ACHN (cell line): ENCODE measurements at places on chromosomes 7 and 10.

DNA sequence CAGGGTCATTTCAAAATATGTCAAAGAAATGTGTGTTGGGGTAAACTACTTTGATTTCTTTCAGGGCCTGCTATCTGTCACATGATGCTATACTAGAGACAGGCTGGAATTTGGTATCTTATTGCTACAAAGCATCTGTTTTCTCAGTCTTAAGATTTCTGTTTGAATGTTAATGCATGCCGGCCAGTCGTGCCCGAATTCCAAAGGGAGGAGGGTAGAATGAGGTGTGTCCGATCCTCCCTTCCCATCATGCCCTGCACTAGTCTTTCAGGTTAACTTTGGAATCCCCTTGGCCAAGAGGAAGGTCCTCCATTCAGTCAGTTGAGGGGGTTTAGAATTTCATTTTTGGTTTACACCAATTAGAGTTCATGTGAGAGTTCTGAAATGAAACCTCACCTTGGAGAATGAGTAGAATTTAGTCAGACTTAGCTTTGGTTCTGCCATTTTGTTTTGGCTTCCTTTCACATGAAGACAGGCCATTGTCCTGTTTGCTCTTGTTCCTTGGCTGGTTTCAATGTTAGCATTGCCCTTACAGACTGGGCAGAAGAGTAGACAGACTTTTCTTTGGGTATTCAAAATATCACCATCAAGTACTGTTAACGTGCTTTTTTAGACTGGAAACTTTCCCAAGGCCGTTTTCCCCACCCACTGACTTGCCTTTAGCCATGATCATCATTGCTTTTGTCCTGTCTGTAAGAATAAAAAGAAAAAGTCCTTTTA, 95.8 kb downstream of the CAMK1D start:
- no peak for DNase-seq

DNA sequence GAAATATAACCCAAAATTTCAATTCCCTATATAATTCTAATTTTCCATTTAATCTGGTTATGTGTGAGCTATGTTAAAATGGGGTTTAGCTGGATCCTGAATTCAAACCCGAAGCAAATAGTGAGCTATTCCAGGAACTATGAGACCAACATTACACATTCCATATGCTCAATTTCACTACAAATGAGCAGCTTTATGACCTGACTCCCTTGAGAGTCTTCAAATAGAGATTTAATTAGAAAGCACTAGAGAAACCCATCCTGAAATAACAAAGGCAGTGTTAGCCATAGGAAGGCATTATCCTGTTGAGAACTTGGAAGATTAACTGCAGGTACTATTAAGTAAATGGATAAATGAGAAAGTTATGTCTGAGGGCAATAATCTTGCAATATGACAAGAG, 890.0 kb downstream of the GRM8 start:
- no peak for DNase-seq

- no peak for DNase-seq
Measured at GRCh38 chr10:54702583-54703485, 98.2 kb downstream of the PCDH15 start.

- no peak for DNase-seq
Measured at GRCh38 chr10:128044961-128045832, 81.0 kb downstream of the MKI67 start.

DNA sequence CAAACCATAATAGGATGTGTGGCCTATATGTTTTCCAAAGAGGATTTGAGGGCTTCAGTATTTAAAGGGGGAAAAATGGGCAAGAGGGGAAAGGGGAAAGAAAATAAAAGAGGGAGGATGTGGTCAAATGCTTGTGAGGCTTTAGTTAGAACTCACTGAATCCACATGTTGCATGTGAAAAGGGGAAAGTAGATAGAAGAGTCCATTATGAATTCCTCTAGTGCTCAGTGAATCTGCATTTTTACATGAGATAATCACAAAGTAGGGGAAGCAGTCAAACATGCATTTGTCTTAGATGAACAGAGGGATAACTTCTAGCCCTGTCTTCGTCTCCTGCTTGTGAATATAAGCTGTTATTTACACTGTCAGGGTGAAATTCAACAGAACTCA, 24.6 kb upstream of the AKAP9 start:
- DNase-seq, result no peak

- no peak for DNase-seq
Measured at GRCh38 chr7:109178342-109178741, 608.7 kb downstream of the DNAJB9 start.

- no peak for DNase-seq
Measured at GRCh38 chr7:114108510-114108909, 189.7 kb upstream of the PPP1R3A start.

GRCh38 chr10:69428165-69428564, 11.4 kb upstream of the TACR2 start:
- no peak for DNase-seq

- DNase-seq, result no peak
Measured at GRCh38 chr7:34457329-34457728, 200.7 kb upstream of the NPSR1 start.

DNA sequence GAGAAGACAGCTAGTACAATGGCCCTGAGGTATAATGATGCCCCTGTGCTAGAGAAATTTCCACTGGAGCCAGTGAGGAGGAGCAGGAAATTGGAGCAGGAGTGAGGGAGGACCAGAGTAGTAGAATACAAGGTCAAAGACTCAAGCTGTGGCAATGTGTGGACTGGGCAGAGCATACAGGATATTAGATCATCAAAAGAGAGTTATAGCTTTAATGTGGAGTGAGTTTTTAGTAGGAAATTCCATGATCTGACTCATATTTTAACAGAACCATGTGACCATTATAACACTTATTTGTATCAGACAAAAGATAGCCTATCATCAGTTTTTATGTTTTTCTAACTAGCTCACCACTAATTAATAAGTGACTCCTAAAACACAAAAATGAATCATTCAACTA, 154.1 kb downstream of the DGKB start:
- DNase-seq, result peak; percentile 38

DNA sequence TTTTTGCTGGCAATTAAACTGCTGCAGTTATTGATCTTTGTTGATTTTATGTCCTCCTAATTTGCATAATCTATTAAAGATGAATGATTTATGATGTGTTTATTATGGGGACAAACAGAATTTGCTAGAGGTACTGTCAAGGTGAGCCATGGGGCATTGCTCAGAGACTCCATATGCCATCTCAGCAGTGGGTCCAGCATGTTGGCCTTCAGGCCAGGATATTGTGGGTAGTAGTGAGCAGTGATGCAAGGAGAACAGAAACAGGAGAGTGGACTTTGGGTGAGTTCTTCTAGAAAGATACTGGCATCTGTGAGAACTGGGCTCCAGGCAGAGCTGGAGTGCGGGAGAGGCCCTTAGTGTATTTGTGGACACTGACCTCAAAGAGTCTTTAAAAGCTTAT, 65.9 kb downstream of the PAX2 start:
- no peak for DNase-seq

- peak; percentile 88 for DNase-seq
Measured at GRCh38 chr7:14457568-14458453, 444.7 kb downstream of the DGKB start.

DNA sequence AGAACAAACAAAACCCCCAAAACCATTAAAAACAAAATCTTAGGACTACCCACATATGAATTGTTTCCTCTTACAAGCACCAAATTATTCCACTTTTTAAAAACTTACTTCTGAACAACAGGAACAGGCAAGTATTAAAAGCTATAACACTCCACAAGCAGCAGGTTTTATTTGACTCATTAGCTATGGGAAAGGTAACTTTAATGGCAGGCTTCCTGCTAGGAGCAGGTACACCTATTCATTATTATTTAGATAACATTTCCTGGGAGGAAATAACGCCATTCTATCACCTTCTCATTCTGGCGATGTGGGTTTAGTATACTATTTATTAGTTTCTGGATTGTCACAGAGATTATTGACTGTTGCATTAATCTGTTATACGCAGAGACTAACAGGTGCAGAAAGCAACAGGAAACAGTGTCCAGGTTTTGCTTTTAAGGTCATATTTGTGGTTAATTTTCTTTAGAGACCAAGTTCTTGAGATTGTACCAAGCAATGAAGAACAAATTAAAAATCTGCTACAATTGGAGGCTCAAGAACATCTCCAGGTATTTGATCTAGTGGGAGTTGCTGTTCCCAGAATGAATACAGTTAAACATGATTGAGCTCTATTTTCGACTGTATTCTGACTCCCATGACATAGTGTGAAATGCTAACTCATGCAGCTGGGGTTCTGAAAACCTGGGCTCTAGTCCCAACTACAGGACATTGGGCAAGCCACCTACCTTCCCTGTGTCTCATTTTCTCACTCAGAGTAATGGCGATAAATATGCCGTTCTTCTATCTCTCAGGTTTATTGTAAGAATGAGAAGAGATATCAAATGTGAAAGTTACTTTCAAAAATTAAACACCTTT, 2.0 kb downstream of the CPA2 start:
- DNase-seq, result no peak

DNA sequence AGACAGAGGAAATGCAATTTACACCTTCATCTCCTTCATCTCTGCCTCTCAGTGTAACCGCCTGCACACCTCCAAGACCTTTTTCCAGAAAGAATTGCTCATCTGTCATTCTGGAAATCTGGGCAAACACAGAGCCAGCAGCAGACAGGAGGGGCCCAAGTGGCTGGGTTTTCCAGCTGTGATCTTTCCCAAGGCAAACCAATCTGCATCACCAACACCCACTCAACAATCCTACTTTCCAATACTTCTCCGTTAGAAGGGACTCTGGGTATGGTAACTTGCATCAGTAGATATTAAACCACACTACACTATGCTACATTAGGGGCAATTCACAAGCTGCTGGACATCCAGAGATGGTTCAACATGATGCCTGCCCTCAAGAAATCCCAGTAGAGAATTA, 781.8 kb upstream of the AUTS2 start:
- no peak for DNase-seq
